ENCODE measurements at places on chromosomes 7 and 10. TPM values are rescaled to one million over a fixed set of nuclear protein-coding genes. Genes with fewer than 3 reads are reported as not detected.

ENKUR gene
- 0.12 TPM for total RNA-seq

SEMA3C gene
- total RNA-seq: not detected

CDHR1 gene
- total RNA-seq: 0.07 TPM

SLC26A3 gene
- not detected for total RNA-seq

WNT2 gene
- total RNA-seq: not detected

GBX1 gene
- total RNA-seq: not detected

SPDYE5 gene
- not detected for total RNA-seq

STARD3NL gene
- total RNA-seq: 24.3 TPM

CC2D2B gene
- total RNA-seq: 0.76 TPM

MSMB gene
- total RNA-seq: not detected

CNPY1 gene
- total RNA-seq: not detected

SLC18A3 gene
- not detected for total RNA-seq

C10orf105 gene
- 0.42 TPM for total RNA-seq

VSTM2A gene
- not detected for total RNA-seq

FGL2 gene
- 4.4 TPM for total RNA-seq

PANK1 gene
- total RNA-seq: 3.8 TPM

ZNF365 gene
- total RNA-seq: not detected

FFAR4 gene
- total RNA-seq: not detected

FGFR2 gene
- total RNA-seq: not detected

AGR3 gene
- not detected for total RNA-seq

MASTL gene
- 26.5 TPM for total RNA-seq

NAT16 gene
- not detected for total RNA-seq

AGMO gene
- total RNA-seq: not detected

NPY4R2 gene
- not detected for total RNA-seq

RARRES2 gene
- not detected for total RNA-seq

SPDYE11 gene
- total RNA-seq: not detected

PPP1R3C gene
- total RNA-seq: 0.07 TPM

COL1A2 gene
- 4.6 TPM for total RNA-seq

WNT8B gene
- 0.20 TPM for total RNA-seq
